ENCODE measurements at places on chromosomes 6 and 20.

DNA sequence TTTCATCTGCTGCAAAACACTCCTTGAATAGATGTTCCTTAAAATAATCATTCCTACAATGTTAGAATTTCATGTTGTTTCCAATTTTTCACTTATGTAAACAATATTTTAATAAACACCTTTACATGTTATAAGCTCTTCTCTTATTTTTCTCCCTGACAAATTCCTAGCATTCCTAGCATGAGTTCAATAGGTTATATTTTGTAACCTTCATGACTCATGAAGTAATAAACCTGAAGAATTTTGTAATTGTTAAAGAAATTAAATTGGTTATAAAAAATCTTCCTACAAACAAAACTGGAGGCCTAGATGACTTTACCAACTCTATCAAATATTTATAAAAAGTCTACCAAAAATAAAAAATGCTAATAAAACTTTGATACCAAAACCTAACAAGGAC, 66.3 kb downstream of the NT5E start:
- no peak for DNase-seq

DNA sequence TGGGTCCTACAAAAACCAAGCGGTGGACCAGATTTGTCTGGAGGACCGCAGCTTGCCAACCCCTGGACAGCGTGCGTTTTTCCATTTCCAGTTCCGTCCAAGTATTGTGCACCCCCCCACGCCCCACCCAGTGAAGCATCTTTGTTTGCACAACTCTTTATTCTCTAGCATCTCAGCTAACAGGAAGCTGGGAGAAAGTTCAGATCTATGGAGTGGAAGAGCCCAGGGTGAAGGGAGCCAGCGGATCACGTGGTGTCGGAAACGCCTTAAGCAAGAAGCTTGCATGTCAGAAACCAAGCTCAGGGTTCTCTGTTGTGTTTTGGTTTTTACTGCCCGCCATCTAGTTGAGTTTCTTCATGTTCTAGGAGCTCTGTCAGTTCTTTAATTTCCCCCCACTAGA, 29.9 kb downstream of the ARID1B start:
- peak; percentile 88 for DNase-seq

GRCh38 chr6:110114004-110114403, 65.5 kb downstream of the WASF1 start:
- no peak for DNase-seq

DNA sequence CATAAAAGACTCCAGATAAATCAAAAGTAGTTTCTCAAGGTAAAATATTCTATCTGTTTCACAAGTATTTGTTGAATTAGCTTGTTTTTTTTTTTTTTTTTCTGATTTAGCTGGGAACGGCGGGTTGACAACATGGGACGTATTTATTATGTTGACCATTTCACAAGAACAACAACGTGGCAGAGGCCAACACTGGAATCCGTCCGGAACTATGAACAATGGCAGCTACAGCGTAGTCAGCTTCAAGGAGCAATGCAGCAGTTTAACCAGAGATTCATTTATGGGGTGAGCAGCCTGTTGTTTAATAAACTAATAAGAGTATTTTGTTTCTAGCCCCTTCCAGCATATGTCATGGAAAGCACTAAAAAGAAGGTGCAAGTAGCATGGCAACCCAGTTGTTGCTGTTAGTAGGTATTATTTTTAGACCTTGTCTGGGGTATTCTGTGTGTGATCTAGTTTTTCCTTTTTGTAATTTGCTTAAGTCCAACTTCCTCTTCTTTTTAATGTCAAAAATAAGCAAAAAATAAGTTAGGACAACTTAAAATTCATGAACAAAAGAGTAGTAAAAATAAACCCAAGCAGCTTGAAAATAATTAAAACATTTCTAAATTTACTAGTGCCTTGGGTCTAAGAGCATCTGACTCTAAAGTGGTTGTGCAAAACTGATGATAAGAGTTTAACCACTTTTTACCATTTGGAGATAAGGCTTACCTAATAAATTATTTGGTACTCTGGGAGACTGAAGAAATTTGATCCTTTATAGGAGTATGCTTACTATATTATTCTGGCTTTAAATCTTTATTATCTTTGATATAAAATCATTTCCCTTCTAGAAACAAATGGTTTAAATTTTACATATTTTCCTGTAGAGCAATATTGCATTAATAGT, 70.8 kb upstream of the DYNLRB1 start:
- no peak for DNase-seq

GRCh38 chr6:39018103-39018502, 30.5 kb upstream of the GLP1R start:
- DNase-seq: no peak

GRCh38 chr6:151160929-151161757, 78.6 kb upstream of the AKAP12 start:
- DNase-seq: no peak

- no peak for DNase-seq
Observed at GRCh38 chr6:3898265-3898994, 49.3 kb downstream of the FAM50B start.

DNA sequence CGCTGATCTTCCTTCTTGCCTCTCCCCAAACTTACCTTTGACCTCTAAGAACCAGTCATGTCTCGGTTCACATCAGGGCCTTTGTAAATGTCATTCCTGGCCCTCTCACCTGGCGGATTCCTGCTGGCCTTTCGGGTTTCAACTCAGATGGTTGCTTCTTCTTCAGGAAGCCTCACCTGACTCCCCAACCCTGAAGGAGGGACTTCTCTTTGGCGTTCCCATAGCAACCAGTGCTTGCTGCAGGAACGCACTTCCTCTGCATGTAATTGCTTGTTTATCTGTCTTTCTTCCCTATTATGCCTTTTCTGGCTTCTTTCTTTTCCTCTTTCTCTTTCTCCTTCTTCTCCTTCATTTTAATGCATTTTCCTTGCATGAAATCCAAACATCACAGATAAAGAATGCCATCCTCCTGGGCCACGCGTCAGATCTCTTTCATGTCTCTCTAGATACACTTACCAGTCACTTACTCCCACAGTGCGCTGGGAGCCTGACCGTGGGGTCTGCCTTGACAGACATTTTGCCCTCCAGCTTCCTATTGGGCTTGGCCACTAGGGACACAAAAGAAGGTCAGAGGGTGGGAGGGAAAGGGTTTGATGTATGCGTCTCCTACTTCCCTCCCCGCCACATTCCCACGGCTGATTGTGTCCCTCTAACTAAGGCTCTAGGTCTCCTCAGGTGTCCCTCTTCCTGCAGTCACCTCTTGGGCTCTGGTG, 295.7 kb upstream of the TSHZ2 start:
- DNase-seq: peak; percentile 22

DNA sequence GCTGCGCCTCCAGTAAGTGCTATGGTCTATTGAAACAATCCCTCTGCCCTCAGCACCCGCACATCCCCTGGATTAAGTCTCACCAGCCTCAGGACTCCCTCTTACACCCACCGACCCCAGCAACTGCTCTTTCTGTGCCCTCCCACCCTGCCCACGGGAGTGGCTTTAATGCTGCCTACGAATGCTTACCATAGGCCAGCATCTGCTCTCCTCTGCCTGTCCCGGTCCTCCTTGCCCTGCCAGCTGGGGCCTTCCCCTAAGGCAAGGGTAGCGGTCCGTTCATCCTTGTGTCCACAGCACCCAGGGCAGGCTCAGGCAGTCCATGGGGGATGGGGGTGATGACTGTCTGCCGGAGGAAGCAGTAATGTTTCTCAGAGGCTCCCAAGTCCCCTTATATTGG, 4.1 kb downstream of the EBF4 start:
- DNase-seq: no peak

DNA sequence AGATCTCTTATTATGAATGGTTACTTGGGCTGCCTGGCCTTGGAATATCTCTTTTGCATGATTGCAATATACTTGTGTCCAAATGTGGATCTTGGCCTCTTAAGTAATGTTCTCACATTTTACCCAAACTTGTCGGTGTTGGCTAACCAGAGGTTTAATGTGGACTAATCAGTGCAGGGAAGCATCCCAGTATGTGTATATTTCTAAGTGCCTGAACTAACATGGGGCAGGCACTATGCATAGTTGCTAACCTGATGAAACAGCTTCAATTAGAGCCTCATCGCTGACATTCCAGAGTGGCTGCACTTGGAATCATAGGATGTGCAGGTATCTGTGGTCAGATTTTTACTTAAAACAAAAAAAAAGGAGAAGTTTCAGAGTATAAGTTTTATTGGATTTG, 160.0 kb downstream of the PDE7B start:
- DNase-seq: no peak

DNA sequence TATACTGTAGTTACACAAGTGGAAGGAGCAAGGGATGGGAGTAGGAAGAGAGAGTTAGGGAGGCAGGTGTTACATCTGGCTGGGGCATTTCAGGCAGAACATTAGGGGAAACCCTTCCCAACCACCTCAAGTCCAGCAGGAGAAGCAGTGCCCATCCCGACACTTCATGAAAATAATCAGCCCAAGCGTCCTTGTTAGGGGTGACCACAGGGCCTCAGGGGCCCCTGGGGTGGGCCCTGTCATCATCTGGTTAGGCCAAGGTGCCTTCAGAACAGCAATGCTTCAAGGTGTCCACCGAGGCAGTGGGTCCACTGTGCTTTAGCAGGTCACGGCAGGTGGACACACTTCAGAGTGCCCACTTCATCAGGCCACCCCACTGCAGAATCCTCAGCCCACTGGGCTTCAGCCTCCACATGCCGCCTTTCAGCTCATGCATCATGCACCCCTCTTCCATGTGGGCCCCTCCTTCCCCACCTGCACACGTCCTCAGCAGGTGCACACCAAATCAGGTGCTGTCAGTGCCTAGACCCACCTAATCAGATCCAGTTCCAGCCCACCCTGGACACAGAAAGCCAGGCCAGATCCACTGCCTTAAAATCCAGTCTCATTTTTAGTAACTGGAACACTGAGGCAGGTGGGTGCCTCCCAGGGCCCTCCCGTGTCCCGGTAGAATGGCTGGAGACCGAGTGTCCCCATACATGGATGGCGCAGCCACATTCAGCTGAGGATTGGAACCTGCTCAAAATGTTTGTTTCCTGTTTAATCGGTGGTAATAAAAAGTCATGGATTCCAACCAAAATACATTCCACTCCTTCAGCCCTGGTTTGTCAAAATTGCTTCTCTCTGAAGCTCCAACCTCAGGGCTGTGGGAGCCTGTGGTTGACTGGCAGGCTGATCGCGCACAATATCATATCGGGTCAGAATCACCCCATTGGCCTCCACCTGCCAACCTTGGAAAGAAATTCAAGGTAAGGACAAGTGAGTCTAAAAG, 99.5 kb downstream of the ANKRD60 start:
- DNase-seq: no peak
